Stomach (tissue), 19 donors: ENCODE measurements at places on chromosomes 7 and 10. TPM values are rescaled to one million over a fixed set of nuclear protein-coding genes. Genes with fewer than 3 reads are reported as not detected.

PPP1R3C gene
- 50.0 TPM for total RNA-seq

GIMAP1 gene
- total RNA-seq, result 4.8 TPM

ATOH7 gene
- not detected for total RNA-seq

SPDYE1 gene
- not detected for total RNA-seq

FGFBP3 gene
- 0.29 TPM for total RNA-seq

MMD2 gene
- not detected for total RNA-seq

MOSPD3 gene
- 4.0 TPM for total RNA-seq

INMT gene
- 8.4 TPM for total RNA-seq

- H3K27me3 ChIP-seq, result no peaks in the 10 kb centered on the region
- DNase-seq, result no peak
- no peaks in the 10 kb centered on the region for H3K36me3 ChIP-seq
- no peak overlapping the region for H3K27ac ChIP-seq
Observed at GRCh38 chr7:42471573-42472174, 234.7 kb upstream of the GLI3 start.

GRCh38 chr10:116765648-116766081, 23.3 kb upstream of the HSPA12A start:
- no peaks in the 10 kb centered on the region for H3K4me1 ChIP-seq
- H3K27me3 ChIP-seq, result peaks cover 31% of the 10 kb centered on the region
- H3K36me3 ChIP-seq, result no peaks in the 10 kb centered on the region
- no peak overlapping the region for H3K4me3 ChIP-seq

- no peak overlapping the region for H3K27ac ChIP-seq
- H3K4me1 ChIP-seq, result no peaks in the 10 kb centered on the region
- H3K36me3 ChIP-seq, result no peaks in the 10 kb centered on the region
- peak; percentile 8 for DNase-seq
- no peaks in the 10 kb centered on the region for H3K27me3 ChIP-seq
- no peak overlapping the region for H3K4me3 ChIP-seq
Observed at GRCh38 chr10:42962110-42962901, 114.6 kb upstream of the RET start.

- H3K27me3 ChIP-seq, result no peaks in the 10 kb centered on the region
- no peak overlapping the region for H3K4me3 ChIP-seq
- no peaks in the 10 kb centered on the region for H3K36me3 ChIP-seq
- DNase-seq, result no peak
Observed at GRCh38 chr7:150968734-150969372, 9.3 kb downstream of the KCNH2 start.

DNA sequence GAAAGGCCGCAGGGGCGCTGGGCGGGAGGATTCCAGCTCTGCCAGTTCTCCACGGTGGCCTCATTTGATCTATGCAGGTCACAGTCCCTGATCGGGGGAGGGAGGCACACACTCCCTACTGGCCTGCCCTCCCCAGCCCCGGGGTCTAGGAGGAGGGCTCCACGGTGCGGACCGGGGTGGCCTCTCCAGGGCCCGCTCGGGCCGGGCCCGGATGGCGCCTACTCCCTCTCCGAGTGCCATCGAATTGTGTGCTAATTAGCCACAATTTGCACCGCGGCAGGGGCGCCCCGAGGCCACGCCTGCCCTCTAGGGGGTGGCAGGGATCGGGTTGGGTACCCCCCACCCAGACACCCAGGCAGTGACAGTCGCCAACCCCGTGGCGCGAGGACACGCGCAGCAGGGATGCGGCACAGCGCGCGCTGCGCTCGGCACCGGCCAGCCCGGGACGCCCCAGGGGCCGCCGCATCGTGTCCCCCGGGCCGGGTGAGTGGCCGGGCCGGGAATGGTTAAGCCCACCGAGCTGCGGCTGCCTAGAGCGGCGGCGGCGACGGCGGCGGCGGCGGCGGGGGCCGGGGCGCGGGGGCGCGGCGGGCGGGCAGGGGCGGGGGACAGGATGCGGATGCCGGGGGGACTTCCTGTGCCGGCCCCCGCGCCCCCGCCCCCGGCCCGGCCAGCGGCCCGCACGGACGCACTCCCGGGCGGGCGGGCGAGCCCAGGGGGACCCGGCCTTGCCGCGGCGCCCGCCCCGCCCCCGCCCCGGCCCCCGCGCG, at the start of gene ZNF853:
TSS of gene ZNF853 (plus strand) at position 658 of the 770 bp plus-strand sequence. CDS start 565 bp downstream, outside the sequence.
- peaks cover 35% of the 10 kb centered on the region for H3K27me3 ChIP-seq
- H3K27ac ChIP-seq, result peak within 1 kb of the TSS; percentile 33
- H3K4me3 ChIP-seq, result peak within 1 kb of the TSS; percentile 77

DNA sequence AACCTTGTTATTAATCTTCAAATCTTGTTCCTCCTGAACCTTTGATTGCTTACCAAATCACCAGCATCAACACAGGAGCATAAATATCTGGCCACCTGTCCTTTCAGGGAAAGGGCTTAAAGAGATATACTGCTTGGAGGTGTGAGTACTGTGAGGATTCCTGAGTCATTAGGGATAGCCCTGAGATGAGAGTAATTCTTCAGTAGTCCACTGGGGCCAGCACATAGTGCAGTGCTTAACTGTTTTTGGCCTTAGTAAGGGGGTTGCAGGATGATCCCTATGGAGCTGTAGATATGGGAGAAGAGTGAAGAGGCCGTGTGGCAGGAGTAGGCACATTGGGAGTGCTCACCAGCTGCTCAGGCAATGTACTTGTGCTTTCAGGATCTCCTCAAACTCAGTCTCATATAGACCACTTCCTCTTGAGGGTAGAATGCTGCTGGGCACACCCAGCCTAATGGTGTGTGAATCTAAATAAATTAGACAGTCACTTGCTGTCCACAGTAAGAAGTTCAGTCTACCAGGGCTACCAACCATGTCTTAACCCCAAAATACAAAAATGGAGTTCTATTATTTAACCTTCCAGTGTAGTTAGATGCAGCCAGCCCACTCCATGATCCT, 26.5 kb upstream of the GPR141 start:
- no peaks in the 10 kb centered on the region for H3K36me3 ChIP-seq
- H3K27me3 ChIP-seq, result no peaks in the 10 kb centered on the region
- DNase-seq, result no peak
- no peaks in the 10 kb centered on the region for H3K4me1 ChIP-seq

- H3K27ac ChIP-seq, result no peak overlapping the region
- no peak for DNase-seq
- no peaks in the 10 kb centered on the region for H3K4me1 ChIP-seq
- H3K27me3 ChIP-seq, result no peaks in the 10 kb centered on the region
- H3K36me3 ChIP-seq, result peaks cover 27% of the 10 kb centered on the region
Observed at GRCh38 chr7:33346055-33346454, 216.7 kb downstream of the BBS9 start.

GRCh38 chr7:1066242-1066588, 21.7 kb upstream of the GPER1 start:
- H3K27ac ChIP-seq, result no peak overlapping the region
- H3K4me1 ChIP-seq, result peaks cover 18% of the 10 kb centered on the region
- H3K4me3 ChIP-seq, result no peak overlapping the region
- no peaks in the 10 kb centered on the region for H3K36me3 ChIP-seq
- no peaks in the 10 kb centered on the region for H3K27me3 ChIP-seq

DNA sequence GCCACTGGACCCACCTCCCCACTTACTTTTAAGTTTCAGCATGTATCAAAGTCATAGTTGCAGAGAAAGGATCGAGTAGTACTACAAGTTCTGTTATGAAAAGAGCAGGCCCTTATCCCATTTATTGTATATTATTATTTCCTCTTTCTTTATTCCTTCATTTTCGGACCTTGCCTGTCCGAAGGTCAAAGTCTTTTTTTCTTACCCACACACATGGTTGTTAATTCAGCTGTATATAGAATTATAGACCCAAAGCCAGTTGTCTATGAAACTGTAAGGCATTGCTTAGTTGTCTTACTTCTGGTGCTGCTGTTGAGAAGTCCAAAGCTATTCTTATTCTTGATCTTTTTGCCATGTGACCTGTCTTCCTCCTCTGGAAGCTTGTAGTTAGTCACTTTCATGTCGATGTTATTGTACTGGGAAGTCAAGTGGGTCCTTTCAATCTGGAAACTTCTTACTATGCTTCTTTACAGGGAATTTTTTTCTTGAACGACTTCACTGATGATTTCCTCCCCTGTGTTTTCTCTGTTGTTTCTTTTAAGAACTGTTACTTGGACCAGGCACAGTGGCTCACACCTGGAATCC, 8.3 kb downstream of the NUDT5 start:
- H3K4me3 ChIP-seq, result no peak overlapping the region
- H3K4me1 ChIP-seq, result no peaks in the 10 kb centered on the region
- peaks cover 52% of the 10 kb centered on the region for H3K36me3 ChIP-seq
- no peak overlapping the region for H3K27ac ChIP-seq
- H3K27me3 ChIP-seq, result no peaks in the 10 kb centered on the region

DNA sequence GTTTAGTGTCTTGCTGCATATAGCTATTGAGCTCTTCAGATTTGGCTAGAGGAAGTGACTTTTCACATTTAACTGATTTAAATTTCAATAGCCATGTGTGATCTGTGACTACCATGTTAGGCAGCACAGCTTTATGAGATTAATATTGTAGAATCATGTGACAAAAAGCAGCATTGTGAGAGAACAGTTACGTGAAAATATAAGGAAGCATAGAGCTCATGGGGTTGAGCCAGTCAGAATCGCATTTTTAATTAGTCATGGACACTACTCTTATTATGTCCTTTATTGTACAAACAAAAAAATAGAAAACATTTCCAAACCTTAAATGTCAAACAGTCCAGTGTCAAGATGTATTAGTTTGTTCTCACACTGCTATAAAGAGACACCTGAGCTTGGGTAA, 48.0 kb downstream of the MTURN start:
- H3K4me3 ChIP-seq, result no peak overlapping the region
- H3K27me3 ChIP-seq, result no peaks in the 10 kb centered on the region
- no peak for DNase-seq
- no peaks in the 10 kb centered on the region for H3K36me3 ChIP-seq
- H3K4me1 ChIP-seq, result peaks cover 12% of the 10 kb centered on the region
- no peak overlapping the region for H3K27ac ChIP-seq

DNA sequence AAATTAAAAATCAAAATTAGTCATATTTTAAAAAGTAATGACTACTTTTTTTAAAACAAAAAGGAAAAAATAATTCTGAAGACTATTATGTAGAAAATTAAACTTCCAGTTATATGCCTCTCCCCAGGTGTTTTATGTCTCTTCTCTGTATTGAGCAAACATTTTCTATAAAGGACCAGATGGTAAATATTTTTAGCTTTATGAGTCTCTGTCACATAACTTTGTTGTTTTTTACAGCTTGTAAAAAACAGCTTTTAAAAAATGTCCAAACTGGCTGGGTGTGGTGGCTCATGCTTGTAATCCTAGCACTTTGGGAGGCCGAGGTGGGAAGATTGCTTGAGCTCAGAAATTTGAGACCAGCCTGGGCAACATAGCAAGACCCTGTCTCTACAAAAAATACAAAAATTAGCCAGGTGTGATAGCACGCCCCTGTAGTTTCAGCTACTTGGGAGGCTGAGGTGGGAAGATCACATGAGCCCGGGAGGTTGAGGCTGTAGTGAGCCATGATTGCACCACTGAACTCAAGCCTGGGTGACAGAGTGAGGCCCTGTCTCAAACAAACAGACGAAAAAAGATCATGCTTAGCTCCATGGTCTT, 23.5 kb downstream of the GARS1 start:
- H3K4me1 ChIP-seq, result no peaks in the 10 kb centered on the region
- H3K36me3 ChIP-seq, result peaks cover 47% of the 10 kb centered on the region
- H3K27ac ChIP-seq, result no peak overlapping the region
- H3K4me3 ChIP-seq, result no peak overlapping the region
- no peak for DNase-seq

GRCh38 chr10:89314676-89315075, 12.8 kb downstream of the IFIT2 start:
- no peak overlapping the region for H3K27ac ChIP-seq
- H3K4me3 ChIP-seq, result no peak overlapping the region
- H3K36me3 ChIP-seq, result no peaks in the 10 kb centered on the region
- H3K27me3 ChIP-seq, result no peaks in the 10 kb centered on the region

GRCh38 chr10:5575144-5575481, 50.4 kb downstream of the CALML3 start:
- no peaks in the 10 kb centered on the region for H3K4me1 ChIP-seq
- DNase-seq, result no peak
- no peak overlapping the region for H3K27ac ChIP-seq

DNA sequence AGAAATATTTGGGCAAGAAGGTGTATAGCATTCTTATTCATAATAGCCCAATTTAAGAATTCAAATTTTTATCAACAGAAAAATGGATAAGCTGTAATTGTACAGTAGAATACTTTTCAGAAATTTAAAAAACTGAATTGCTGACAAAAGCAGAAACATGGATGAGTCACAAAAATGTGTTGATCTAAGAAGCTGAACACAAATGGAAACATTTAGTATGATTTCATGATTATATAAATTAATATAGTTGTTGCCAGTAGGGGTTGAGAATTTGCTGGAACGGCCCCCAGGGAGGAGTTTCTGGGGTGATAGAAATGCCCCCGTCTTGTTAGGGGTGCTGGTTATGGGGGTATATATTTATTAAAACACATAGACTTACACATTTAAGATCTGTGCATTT, 179.1 kb downstream of the KLF6 start:
- no peaks in the 10 kb centered on the region for H3K27me3 ChIP-seq
- DNase-seq, result no peak
- no peaks in the 10 kb centered on the region for H3K36me3 ChIP-seq

GRCh38 chr7:1940863-1941262, 270.8 kb downstream of the ELFN1 start:
- peaks cover 8% of the 10 kb centered on the region for H3K36me3 ChIP-seq
- no peaks in the 10 kb centered on the region for H3K27me3 ChIP-seq
- no peak for DNase-seq
- peak overlapping the region; percentile 32 for H3K27ac ChIP-seq

- no peak overlapping the region for H3K27ac ChIP-seq
- no peaks in the 10 kb centered on the region for H3K36me3 ChIP-seq
- H3K4me1 ChIP-seq, result no peaks in the 10 kb centered on the region
- no peak overlapping the region for H3K4me3 ChIP-seq
- DNase-seq, result no peak
- H3K27me3 ChIP-seq, result no peaks in the 10 kb centered on the region
Observed at GRCh38 chr10:49056356-49056755, 59.0 kb downstream of the VSTM4 start.

DNA sequence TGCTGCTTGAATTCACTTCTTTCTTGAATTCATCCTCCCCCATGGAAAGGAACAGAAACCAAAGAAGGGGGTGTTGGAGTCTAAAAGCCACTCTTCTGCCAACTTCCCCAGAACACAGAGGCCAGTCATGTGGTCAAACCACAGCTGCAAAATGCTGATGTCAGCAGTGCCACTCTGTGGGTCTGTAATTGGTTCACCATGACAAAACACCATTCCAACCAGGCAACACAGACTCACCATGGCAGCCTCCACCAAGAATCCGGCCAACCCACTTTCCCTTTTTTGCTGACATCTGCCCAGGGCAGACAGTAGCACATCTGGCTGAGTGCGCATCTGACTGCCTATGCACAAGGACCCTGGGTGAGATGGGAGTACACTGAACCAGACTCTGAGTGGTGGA, 16.8 kb downstream of the OSBPL3 start:
- peaks cover 21% of the 10 kb centered on the region for H3K4me1 ChIP-seq
- H3K27ac ChIP-seq, result no peak overlapping the region
- H3K36me3 ChIP-seq, result no peaks in the 10 kb centered on the region
- H3K27me3 ChIP-seq, result no peaks in the 10 kb centered on the region

DNA sequence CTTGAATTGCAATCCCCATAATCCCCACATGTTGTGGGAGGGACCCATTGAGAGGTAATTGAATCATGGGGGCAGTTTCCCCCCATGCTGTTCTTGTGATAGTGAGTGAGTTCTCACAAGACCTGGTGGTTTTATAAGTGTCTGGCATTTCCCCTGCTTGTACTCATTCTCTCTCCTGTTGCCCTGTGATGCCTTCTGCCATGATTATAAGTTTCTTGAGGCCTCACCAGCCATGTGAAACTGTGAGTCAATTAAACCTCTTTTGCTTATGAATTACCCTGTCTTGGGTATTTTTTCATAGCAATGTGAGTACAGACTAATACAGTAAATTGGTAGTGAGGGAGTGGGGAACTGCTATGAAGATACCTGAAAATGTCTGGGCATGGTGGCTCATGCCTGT, 65.0 kb downstream of the ANKRD7 start:
- H3K4me3 ChIP-seq, result no peak overlapping the region
- H3K27me3 ChIP-seq, result no peaks in the 10 kb centered on the region
- no peaks in the 10 kb centered on the region for H3K4me1 ChIP-seq
- no peak for DNase-seq
